Urothelium cell line (cell line): ENCODE measurements at places on chromosomes 12 and 14.

DNA sequence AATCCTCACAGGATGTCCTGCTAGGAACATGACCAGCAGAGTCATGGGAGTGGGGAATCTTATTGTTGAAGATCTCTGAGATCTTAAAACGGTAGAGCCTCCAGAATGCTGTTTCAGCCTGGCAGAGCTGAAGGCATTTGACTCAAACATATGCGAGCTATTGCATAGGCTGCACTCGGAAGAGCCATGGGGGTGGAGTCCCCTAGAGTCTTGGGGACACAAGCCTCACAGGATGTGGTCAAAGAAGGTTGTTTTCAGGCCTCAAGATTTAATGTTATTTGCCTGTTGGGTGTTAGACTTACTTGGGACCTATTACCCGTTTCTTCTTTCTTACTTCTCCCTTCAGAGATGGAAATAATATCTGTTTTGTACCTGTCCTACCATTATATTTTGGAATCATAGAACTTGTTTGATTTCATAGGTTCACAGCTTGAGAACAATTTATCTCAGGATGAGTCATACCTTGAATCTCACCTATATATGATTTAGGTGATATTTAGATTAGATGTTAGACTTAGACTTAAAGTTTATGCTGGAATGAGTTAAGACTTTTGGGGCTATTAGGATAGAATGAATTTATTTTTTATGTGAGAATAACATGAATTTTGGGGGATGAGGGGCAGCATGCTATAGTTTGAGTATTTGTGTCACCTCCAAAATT is 172.2 kb upstream of the ATP2B1 start:
- no peak for DNase-seq

DNA sequence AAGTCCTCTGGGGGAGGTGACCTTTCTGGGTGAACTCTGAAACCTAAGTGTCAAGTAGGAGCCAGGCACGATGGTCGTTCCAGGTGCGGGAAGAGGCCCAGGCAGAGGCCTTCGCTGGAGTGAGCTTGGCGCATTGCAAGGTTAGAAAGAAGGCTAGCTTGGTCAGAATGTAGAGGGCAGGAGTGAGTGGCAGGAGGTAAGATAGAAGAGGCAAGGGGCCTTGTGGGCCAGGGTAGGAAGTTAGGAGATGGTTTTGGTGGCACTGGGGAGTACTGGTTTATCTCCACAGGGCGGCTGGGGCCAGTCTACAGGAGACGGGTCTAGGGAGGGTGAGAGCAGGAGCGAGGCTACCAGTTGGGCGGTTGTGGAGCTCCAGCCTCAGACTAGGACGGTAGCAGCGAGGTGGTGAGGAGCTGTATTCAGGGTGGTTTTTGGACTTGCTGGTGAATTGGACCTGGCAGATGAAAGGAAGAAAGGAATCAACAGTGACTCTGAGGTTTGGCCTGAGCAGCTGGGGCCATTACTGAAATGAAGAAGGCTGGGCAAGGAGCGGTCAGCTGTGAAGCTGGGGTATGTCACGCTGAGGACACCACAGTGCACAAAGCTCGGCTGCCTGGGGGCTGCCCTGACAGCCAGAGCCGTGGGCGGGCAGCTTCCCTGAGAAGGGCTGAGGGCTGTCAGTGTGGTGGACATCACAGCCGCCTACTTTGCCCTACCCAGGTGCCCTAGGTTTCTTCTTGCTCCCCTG is 9.0 kb downstream of the MLXIP start:
- no peak for DNase-seq

- no peak for DNase-seq
These were observed 274.1 kb upstream of the DAAM1 start for GRCh38 chr14:58914279-58914855.

GRCh38 chr14:99038431-99038820 is 233.6 kb downstream of the BCL11B start:
- DNase-seq, result no peak

- DNase-seq, result no peak
These were observed 162.1 kb downstream of the ESRRB start for GRCh38 chr14:76537906-76538647.

DNA sequence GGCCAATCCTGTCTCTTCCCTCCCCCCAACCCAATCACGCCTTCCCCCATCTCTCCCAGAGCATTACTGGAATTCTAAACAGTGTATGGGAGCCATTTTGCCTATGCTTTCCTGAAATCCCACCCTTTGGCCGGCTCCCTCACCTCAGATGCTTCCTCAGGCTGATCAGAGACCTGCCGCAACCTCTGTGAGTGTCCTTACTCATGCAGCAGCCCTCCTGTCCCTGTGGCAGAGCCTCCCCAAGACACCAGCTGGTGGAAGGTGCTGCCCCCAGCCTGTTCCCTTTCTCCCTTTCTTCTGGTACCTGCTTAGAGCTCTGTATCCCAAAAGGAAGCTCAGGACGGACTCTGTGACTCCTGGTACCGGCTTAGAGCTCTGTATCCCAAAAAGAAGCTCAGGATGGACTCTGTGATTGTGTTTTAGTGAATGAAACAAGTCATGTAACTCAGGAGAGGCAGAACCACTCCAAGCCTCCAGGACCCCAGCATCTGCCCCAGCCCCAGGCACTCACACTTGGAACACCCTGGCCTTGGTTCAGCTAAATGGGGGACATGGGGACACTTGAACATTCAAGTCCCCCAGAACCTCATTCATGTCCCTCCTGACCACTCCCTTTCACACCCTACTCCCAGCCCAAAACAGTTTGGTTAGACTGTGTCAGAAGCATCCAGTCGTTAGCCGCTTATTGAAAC is 29.3 kb upstream of the RIN3 start:
- no peak for DNase-seq

GRCh38 chr12:28017126-28017872 is 44.8 kb upstream of the PTHLH start:
- DNase-seq, result no peak

GRCh38 chr12:19759227-19759626 is 319.9 kb downstream of the AEBP2 start:
- no peak for DNase-seq

- peak; percentile 33 for DNase-seq
These were observed 4.2 kb downstream of the SH2B3 start for GRCh38 chr12:111409780-111410430.

GRCh38 chr12:33439587-33440011 is at the start of gene SYT10:
Gene SYT10, minus strand, starts transcription at chr12:33439819. Its CDS starts 297 bp downstream, at chr12:33439522.
- DNase-seq, result peak; percentile 70

DNA sequence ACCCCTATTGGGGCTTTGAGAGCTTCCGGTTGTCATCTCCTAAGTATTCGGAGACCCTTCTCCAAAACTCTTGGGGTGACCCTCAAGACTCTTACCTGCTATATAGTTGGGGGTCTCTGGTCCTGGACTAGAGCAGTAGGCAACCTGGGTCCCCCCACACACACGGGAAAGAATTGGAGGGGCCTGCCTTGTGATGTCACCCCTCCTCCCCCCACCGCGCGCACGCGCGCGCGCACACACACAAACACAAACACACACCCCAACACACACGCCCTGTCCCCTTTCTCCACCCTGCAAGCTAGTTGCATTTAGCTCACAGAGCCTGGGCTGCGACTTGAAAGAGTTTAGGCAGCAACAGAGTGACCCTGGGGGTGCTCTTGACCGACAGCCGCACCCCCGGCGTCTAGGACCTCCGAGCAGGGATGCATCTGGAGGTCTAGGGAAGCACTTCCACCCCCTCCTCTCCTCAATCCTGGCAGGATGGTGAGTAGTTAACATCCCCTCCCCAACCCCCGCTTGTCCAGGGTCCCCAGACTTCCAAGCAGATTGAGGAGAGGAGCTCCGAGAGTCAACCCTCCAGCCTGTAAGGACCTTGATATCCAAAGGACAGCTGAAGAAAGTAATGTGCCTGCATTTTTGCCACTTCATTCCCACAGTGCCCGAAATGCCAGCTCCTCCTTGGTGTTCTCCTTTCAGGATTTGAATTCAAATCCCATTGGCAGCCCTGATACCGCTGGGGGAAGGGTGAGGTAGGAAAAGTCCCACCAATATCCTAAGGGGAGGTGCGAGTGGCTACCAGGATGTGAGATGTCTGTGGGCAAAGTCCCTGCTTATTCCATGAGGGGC is 1.4 kb upstream of the DNAJC14 start:
- DNase-seq, result peak; percentile 50

- no peak for DNase-seq
These were observed 4.7 kb upstream of the GOLGA3 start for GRCh38 chr12:132833341-132833740.

GRCh38 chr14:78240567-78240966 is 70.4 kb downstream of the NRXN3 start:
- no peak for DNase-seq

DNA sequence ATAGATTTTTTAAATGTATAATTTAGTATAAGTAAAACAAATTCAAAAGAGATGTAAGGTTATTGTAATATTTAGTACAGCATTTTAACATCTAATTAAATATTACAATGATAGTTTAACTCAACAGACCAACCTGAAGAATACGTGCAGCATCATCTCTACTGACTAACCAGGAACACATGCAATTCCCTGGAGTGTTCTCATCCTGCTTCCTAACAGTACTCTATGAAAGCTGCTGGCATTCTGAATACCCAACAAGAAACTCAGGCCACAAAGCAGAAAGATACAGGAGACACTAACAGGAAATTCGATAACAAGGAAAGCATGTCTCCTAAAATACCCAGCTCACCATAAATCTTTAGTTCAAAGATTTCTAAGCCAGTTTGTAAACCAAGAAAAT is 58.3 kb downstream of the CEP83 start:
- no peak for DNase-seq

- DNase-seq, result no peak
These were observed 35.9 kb downstream of the TESC start for GRCh38 chr12:117063162-117063911.

DNA sequence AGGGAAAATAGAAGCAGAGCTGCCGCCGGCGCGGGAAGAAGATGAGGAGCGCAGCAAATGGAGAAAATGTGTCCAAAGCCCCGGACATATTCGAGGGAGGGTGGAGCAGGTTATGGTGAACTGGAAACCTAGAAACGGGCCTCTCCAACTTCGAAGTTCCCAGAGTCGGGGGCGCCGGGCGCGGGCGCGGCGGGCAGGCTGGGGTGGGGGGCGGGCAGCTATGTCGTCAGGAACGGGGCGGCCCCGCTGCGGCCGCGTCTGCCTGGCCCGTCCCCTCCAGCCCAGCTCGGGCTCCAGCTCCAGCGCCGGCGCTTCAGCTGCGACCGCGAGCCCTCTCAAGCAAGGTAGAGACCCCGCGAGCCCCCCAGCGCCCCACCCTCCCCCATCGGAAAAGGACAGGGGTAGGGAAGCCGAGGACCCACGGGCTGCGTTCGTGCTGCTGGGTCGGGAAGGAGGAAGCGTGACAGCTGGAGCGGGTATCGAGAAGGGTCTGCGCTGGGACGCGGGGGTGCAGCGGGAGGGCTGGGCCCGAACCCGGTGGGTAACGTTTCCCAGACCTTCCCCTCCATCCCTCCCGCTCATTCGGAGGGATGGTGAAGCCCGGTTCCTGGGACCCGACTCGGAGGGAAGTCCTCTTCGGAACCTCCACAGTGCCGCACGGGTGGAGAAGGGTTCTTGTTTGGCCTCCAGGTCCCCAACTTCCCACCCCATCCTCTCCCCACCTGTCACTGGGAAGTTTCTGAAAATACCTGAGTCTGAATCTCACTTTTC is 1.0 kb downstream of the DGKA start:
- DNase-seq, result peak; percentile 72

DNA sequence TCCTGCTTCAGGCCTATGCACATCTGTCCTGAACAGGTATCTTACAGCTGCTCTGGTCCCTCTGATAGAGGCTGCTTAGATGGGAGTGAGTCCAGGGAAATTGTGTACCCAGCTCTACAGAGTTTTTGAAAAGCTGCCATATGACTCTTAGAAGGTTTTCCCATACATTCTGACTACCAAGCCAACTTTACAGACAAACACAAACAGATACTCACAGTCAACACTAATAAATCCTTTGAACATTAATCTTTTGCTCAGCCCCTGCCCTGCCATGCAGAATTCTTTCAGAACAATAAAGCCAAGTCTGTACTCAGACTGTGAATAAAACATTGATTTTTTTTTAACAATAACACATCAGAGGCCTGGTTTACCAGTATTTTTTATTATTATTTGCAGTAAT is 21.4 kb upstream of the RASSF8 start:
- DNase-seq, result no peak

DNA sequence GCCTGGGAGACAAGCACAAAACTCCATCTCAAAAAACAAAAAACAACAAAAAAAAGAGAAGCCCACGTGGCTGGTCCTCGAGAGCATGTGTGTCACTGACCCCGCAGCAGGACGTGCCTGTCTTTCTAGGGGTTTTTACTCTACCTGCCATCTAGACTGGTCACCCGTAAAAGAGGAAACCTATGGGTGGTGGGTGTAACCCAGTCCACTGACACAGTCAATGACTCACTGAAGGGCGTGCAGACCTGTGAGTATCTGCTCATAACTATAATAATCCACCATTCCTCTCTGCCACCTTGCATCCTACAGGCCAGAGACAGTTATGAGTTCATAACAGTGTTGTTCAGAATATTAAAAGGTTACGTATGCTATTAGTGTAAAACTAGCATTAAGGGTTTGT is 4.6 kb downstream of the GOLGA3 start:
- DNase-seq, result no peak

DNA sequence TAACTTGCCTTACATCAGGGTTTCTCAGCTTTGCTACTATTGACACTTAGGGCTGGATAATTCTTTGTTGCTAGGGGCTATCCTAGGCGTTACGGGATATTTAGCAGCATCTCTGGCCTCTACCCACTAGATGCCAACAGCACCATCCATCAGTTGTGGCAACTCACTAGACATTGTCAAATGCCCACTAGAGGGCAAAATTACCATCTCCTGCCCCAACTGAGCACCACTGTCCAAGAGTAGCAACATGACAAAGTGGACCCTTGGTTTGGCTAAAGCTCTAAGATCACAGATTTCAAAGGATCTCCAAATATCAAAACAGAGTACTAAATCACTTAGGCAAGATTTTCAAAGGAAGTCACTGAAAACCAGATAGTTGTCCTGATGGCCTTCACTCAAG is 251.7 kb upstream of the TBX3 start:
- DNase-seq, result no peak

DNA sequence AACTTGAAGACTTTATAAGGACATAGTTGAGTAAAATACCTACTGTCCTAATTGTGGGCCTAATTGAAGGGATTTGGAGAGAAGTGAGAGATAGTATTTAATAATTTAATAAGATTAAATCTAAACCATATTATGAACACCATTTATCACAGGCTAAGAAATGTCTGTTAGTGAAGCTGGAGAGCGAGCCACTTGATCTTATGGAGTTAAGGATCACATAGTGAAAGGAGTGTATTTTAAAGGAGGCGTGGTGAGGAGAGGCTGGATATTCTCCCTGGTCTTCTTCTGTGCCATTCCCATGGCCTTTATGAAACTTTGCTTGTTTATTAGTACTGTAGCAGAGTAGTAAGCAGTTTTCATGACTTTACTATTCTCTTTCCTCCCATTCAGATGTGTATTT is 172.4 kb downstream of the TRHDE start:
- DNase-seq, result no peak

- no peak for DNase-seq
These were observed 285.8 kb downstream of the NRXN3 start for GRCh38 chr14:78455896-78456435.

- DNase-seq, result no peak
These were observed 169.3 kb downstream of the FUT8 start for GRCh38 chr14:65581799-65582198.

GRCh38 chr14:99907761-99908652 is 114.8 kb downstream of the EML1 start:
- no peak for DNase-seq
